ENCODE measurements at places on chromosomes 4 and X. TPM values are rescaled to one million over a fixed set of nuclear protein-coding genes. Genes with fewer than 3 reads are reported as not detected.

The NEUROG2 gene
- polyA plus RNA-seq: not detected

The SPINK2 gene
- not detected for polyA plus RNA-seq

The SYTL5 gene
- polyA plus RNA-seq: 2.3 TPM

The UCP1 gene
- polyA plus RNA-seq: 0.15 TPM

The LEF1 gene
- polyA plus RNA-seq: 68.6 TPM

The TEX13D gene
- not detected for polyA plus RNA-seq

The CCNA2 gene
- polyA plus RNA-seq: 35.9 TPM

The CT45A5 gene
- not detected for polyA plus RNA-seq

The ANOS1 gene
- 8.3 TPM for polyA plus RNA-seq

The ANAPC10 gene
- 22.2 TPM for polyA plus RNA-seq

The F9 gene
- polyA plus RNA-seq: not detected

The RAB40A gene
- 2.4 TPM for polyA plus RNA-seq

The AFF2 gene
- 4.0 TPM for polyA plus RNA-seq

The GAGE12E gene
- polyA plus RNA-seq: not detected

The FAM236A gene
- polyA plus RNA-seq: 0.75 TPM

The JAKMIP1 gene
- 0.12 TPM for polyA plus RNA-seq

The FSTL5 gene
- 3.4 TPM for polyA plus RNA-seq

The ARHGAP10 gene
- 20.1 TPM for polyA plus RNA-seq

The MAGEE2 gene
- polyA plus RNA-seq: 0.90 TPM

The SMR3B gene
- polyA plus RNA-seq: not detected

The CYSLTR1 gene
- polyA plus RNA-seq: 1.4 TPM

The SSX3 gene
- polyA plus RNA-seq: not detected

The AMBN gene
- polyA plus RNA-seq: 1.6 TPM

The STOX2 gene
- 10.0 TPM for polyA plus RNA-seq

The STK26 gene
- polyA plus RNA-seq: 8.7 TPM

The NOX1 gene
- 0.65 TPM for polyA plus RNA-seq

The NSUN7 gene
- 16.3 TPM for polyA plus RNA-seq

The RPL10 gene
- 2,952 TPM for polyA plus RNA-seq

The PDCL2 gene
- polyA plus RNA-seq: not detected

The IL21 gene
- not detected for polyA plus RNA-seq

The BEX1 gene
- polyA plus RNA-seq: 58.1 TPM

The CYLC1 gene
- polyA plus RNA-seq: not detected

The TMPRSS11B gene
- not detected for polyA plus RNA-seq

The MAGEB1 gene
- polyA plus RNA-seq: not detected

The SLITRK2 gene
- polyA plus RNA-seq: 1.4 TPM

The SPRY1 gene
- polyA plus RNA-seq: 80.8 TPM

The SYN1 gene
- polyA plus RNA-seq: 5.4 TPM

The RAI2 gene
- polyA plus RNA-seq: 11.8 TPM

The SULT1B1 gene
- polyA plus RNA-seq: 0.64 TPM

The EGF gene
- 2.3 TPM for polyA plus RNA-seq

The CXCL3 gene
- polyA plus RNA-seq: not detected

The AVPR2 gene
- polyA plus RNA-seq: 5.9 TPM

The ARHGEF9 gene
- 34.6 TPM for polyA plus RNA-seq

The ERCC6L gene
- 4.6 TPM for polyA plus RNA-seq

All from renal pelvis (tissue), 12 donors.